ENCODE measurements at places on chromosomes 16 and 17.

- DNase-seq: peak; percentile 44
Measured at GRCh38 chr17:81722184-81723120, 10.4 kb downstream of the SLC25A10 start.

- DNase-seq: no peak
Measured at GRCh38 chr17:80970044-80970761, 21.4 kb upstream of the CHMP6 start.

GRCh38 chr16:78284326-78284725, 184.9 kb downstream of the WWOX start:
- DNase-seq: no peak

- DNase-seq: no peak
Measured at GRCh38 chr17:45230787-45231480, 9.2 kb downstream of the FMNL1 start.

DNA sequence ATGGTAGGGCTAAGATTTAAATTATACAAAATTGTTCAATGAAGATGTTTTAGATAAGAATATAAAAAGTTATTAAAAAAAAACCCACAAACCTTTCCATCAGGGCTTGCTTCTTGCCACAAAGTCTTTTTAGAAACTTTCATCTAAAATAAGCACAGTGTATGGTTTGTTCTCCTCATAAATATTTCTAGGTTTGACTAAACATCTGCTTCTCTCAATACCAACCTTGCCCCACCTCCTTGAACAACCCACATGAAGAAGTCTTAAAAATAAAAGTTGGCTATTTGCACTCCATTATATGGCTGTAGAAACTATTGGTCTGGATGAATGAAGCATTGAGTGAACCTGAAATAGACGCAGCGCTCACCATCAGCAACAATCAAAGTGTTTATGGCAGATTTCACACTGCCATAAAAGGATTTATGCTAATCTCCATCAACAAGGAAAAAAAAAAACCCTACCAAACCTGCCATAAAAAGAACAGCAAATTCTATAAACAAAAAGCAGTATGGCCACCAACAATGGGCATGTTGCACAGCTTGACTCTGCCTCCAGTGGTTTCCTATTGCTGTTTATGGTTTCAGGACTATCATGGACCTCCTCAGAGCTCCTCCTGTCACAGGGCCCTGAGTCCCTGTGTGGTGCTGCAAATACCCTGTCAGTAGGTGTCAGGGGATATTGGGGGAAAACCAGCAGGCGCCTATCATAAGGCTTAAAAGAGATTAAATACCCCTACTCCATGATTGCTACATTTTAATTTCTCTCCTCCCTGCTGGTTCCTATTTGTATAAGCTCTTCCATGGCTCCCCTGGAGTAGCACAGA, 37.6 kb downstream of the SNX11 start:
- DNase-seq: no peak

GRCh38 chr16:16017812-16018211, 68.4 kb downstream of the ABCC1 start:
- no peak for DNase-seq

DNA sequence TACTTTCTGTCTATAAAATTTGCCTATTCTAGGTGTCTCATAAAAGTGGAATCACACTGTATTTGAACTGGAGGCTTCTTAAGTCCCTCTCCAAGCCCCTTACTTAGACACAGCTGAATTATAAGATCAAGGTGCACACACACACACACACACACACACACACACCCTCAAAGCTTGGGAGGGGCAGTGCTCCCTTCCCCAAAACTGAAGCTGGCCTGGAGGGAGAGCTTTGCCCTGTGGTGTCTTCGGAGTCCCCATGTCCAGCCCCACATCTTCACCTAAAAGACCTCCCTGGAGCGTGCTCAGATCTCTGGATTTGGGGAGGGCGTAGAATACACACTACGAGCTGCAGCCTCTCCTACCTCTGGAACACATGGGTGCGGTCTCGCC, 828 bp downstream of the EMP2 start:
- no peak for DNase-seq

GRCh38 chr17:4477255-4477791, 21.4 kb upstream of the SPNS2 start:
- no peak for DNase-seq

DNA sequence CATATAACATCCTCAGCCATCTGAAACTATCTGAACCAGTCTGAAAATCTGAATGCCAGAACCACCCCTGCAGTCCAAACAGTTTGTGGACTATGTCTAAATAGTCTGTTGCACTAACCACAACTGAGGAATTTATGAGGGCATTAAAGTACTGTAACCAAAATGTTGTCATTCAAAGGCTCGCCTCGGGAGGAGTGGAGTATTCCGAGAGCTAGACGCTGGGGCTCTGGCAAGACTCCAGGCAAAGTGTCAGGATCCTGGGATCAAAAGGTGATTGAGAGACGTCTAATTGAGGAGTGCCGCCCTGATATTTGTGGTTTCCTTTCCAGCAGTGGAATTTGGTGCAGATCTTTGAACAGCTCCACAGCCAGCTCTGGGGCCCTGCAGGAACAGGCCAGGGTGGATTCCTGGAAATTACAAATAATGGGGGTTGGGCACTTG, 142.9 kb upstream of the MYOCD start:
- no peak for DNase-seq

DNA sequence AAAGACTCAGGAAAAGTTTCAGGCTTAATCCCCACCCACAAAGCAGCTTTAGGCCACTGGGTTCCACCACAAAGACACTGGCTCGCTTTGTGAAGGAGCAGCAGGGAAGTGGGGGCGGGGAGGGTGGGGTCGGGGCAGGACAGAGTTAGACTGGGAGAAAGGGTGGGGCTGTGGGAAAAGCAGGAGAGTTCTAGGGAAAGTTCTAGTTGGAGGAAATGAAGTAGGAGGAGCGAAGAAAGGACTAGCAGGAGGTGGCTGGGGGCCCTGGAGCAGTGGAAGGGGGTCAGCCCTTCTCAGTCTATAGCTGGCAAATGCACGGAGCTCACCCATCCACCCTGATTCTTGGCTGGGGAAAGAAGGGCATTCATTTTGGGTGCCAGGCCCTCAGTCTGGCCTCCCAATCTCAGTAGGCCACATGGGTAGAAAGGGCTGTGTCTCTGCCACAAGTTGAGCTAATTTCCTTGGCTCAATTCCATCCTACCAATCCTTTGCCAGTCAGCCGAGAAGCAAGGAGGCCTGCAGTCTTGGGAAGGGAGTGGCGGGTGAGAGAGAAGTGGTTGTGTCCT, 4.6 kb downstream of the INPP5K start:
- DNase-seq: no peak

DNA sequence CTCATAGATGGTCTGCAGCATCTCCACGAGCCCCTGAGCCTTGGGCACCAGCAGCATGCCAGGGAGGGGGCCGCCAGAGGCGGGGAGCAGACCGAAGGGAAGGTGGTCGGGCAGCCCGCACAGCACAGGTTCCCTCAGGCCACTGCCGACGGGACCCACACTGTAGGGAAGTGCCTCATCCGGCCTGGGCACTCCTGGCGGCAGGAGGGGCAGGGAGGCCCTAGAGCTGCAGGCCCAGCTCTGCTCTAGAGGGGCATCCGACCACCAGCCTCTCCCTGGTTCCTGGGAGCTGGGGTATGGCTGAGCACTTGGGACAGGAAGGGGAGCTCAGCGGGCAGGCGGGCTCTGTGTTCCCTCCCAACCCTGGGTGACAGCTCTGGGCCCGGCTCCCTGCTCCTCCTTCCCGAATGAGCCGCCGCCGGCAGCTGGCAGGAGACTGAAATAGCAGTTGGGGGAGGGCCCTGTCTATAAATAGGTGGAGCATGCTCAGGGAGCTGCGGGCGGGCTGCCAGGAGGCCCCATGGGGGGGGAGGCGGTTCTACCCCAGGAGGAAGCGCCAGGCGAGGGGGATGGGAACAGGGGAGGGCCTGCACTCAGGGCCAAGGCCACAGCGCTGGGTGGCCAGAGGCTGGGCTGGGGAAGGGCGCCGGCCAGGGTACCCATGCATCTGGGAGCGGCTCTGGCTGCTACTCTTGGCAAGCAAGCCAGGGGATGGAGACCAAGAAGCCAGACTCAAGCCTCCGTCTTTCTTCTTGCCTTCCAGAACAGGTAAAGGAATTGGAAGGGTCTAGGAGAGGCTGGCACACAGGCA, 12.4 kb downstream of the HDAC5 start:
- DNase-seq: peak; percentile 96

- DNase-seq: no peak
Measured at GRCh38 chr16:5036228-5037156, 2.8 kb upstream of the NAGPA start.

GRCh38 chr17:80825471-80826345, 165.9 kb upstream of the CHMP6 start:
- DNase-seq: no peak

GRCh38 chr16:64351121-64351520, 770.7 kb downstream of the CDH11 start:
- DNase-seq: no peak

DNA sequence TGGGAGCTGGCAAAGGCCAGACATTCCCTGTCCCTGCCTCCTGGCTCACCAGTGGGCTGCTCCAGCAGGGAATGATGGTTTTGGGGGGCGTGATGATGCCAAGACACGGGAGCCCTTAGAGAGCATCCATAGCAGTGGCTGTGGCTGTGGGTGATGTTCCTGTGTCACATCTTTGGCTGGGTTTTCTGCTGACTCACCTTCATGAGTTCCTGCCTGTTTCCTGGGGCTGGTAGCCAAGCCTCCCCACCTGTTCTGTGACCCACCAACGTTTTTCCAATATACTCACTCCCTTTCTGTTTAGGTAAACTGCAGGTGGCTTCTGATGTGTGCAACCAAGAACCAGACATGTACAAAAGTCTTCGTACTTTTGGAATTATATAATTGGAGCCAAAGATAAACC, 16.5 kb upstream of the NF1 start:
- DNase-seq: no peak

- no peak for DNase-seq
Measured at GRCh38 chr17:12257176-12257575, 236.5 kb downstream of the MAP2K4 start.

- DNase-seq: no peak
Measured at GRCh38 chr16:72999541-73000019, 48.3 kb downstream of the ZFHX3 start.

GRCh38 chr16:71851746-71852145, 6.0 kb downstream of the ATXN1L start:
- no peak for DNase-seq

- DNase-seq: no peak
Measured at GRCh38 chr16:4083347-4083870, 32.8 kb downstream of the ADCY9 start.

DNA sequence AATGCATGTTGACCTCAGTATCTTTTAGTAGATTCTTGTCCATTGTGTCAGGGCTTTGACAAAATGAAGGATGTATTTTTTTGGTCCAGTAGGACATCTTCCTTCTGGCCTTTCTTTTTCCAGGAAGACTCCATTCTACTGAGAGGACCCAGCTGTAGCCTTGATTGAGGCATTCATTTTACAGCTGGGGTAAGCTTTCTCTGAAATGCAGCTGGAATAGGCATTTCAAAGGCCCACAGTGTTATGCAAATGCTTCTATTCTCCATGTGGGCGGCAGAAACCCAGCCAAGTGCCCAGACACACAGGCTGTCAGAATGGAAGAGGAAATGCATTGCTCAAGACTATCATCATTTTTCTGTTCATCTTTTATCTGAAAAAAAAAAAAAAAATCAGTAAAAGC, 629.0 kb upstream of the CDH8 start:
- DNase-seq: no peak

DNA sequence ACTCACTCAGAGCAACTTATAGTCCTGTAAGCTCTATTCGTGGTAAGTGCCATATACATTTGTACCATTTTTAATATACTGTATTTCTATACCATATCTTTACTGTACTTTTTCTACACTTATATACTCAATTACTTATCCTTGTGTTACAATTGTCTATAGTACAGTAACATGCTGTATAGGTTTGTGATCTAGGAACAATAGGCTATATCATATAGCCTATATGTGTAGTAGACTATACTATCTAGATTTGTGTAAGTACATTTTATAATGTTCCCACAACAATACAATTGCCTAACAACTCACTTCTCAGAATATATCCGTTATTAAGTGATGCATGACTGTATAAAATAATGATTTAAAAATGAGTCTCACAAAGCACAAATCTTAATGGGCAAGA, 123.3 kb upstream of the NACA2 start:
- no peak for DNase-seq

DNA sequence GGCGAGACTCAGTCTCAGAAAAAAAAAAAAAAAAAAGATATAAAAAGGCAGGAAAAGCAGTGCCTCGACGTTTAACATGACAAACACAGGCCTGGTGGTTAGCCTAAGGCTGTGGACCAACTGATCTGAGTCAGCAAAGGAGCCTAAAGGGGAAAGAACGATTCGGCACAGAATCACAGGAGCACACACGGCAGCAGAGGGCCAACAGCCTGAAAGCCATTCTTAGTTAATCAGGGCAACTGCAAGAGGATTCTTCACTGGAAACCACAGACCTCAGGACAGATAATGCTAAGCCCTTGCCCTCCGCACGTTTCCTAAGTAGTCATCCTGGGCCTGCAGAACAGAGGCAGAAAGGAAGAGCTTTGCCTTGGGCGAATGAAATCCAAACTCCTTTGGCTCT, 14.7 kb downstream of the TMEM11 start:
- no peak for DNase-seq

Data from amygdala (tissue), 56 donors.